Activated T-cell treated with anti-CD3 and anti-CD28 coated beads for 48 hours (primary cell): ENCODE measurements at places on chromosomes 2 and 18.

DNA sequence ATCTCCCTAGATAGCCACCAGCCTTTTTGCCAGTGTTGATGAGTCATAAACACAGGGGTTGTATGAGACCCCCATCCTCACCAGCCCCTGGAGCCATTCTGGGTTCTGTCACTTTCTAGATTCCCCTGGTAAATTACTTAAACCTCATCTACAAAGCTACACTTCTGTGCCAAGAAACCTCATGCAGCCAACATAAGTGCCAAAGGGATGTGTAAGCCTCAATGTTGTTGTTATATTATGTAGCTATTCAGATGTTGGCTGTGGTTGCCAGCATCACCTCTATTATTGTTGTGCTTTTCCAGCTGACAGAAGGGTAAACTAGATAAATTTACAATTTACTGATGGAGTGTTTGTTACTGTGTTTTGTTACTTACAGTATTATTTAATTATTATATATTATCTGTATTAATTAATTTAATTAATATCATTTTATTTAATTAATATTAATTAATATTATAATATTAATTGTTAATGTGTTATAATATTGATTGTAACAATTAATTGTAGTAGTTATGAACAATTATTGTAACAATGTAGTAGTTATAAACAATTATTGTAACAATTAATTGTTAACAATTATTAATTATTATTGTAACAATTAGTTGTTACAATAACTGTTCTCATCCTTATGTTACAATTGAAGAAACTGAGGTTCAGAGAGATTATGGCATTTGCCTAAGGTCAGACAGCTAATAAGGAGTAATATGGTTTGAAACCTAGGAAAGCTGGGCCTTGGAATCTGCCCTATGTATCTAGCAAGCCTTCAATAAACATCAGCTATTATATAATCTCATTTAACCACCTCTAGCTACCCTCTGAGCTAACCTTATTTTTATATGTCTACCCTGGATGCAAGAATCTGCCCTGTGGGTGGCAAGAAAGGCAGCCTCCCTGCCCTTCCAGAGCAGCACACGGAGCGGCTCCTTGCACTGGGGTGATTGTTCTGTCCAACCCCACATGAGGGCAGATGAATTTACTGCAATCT lies 36.1 kb downstream of the PSTPIP2 start:
- DNase-seq: no peak

- no peak for DNase-seq
Observed at GRCh38 chr2:43790147-43790546, 16.3 kb downstream of the DYNC2LI1 start.

DNA sequence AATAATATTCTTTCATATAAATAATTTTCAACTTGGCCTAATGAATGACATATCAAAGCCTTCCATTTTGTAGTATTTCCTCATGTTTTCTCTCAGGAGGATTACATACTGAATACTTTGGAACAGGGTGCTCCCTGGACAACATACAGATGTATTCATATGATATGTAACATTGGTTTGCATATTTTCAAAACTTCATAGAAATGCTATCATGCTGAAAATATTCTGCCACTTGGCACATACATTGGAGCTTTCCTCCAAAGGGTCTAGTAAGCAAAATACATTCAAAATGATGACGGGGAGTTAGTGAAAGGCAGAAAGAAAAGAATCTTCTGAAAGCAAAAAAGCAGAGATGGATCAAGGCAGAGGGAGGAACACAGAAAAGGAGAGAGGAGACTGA lies 38.1 kb upstream of the RTN4 start:
- no peak for DNase-seq

- no peak for DNase-seq
Observed at GRCh38 chr2:160254189-160254762, 54.2 kb upstream of the ITGB6 start.

DNA sequence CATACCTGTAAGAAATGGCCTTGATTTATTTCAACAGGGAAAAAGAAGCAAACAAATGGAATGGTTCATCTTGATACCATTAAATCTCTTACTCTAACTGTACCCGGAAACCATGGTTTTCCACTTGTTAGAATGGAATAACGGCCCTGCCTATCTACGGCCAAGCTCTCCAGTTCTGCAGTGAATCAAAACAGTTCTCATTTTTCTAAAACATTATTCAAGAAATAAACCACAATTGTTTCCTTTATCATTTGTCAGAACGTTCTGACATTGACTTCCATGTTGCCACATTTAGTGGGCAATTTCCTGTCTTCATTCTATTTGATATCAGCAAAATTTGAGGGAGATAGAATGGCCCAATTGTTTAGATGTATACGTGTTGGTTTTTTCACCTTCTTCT lies 118.8 kb upstream of the CDH19 start:
- no peak for DNase-seq

GRCh38 chr2:112814278-112814677 lies 22.3 kb downstream of the IL1B start:
- DNase-seq: no peak

DNA sequence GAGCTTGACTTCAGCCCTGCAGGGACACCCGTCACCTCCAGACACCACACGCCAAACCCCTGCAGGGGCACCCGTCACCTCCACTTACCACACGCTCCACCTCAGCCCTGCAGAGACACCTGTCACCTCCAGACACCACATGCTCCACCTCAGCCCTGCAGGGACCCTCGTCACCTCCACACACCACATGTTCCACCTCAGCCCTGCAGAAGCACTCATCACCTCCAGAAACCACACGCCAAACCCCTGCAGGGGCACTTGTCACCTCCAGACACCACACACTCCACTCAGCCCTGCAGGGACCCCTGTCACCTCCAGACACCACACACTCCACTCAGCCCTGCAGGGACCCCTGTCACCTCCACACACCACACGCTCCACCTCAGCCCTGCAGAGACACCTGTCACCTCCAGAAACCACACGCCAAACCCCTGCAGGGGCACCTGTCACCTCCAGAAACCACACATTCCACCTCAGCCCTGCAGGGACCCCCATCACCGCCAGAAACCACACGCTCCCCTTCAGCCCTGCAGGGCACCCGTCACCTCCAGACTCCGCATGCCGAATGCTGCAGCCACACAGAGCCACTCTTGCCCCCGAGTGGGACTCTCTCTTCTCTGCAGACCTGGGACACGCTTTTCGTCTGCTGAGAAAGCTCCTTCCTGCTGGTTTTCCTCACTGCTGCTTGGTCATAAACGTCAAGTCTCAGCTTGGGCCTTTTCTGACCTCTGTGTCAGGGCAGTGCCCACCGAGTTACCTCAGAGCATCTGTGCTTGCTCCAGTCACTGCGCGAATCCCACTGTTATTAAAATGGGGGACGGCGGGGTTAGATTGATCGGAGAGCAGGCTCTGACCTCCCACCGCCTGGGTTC lies 77.5 kb upstream of the SALL3 start:
- DNase-seq: no peak

DNA sequence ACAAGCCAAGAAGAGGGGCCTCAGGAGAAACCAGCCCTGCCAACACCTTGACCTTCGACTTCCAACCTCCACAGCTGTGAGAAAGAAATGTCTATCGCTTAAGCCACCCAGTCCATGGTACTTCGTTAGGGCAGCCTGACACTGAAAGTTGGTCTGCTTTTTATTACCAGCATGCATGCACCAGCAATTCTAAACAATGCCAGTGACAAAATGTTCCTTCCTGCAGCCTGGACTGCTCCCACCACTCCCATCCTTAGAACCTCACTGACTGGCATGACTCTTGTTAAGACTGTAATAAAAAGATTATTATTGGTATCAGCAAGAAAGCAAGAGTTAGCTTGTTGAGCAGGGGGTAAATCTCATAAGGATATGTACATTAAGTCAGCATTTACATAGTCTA lies 33.6 kb downstream of the TMEM177 start:
- no peak for DNase-seq

GRCh38 chr18:33900638-33901037 lies 322.6 kb downstream of the ASXL3 start:
- no peak for DNase-seq

GRCh38 chr2:10993001-10993481 lies 81.3 kb downstream of the KCNF1 start:
- no peak for DNase-seq

GRCh38 chr2:68417926-68418325 lies 49.2 kb downstream of the FBXO48 start:
- no peak for DNase-seq

GRCh38 chr2:63712748-63713147 lies 124.0 kb downstream of the MDH1 start:
- DNase-seq: no peak

DNA sequence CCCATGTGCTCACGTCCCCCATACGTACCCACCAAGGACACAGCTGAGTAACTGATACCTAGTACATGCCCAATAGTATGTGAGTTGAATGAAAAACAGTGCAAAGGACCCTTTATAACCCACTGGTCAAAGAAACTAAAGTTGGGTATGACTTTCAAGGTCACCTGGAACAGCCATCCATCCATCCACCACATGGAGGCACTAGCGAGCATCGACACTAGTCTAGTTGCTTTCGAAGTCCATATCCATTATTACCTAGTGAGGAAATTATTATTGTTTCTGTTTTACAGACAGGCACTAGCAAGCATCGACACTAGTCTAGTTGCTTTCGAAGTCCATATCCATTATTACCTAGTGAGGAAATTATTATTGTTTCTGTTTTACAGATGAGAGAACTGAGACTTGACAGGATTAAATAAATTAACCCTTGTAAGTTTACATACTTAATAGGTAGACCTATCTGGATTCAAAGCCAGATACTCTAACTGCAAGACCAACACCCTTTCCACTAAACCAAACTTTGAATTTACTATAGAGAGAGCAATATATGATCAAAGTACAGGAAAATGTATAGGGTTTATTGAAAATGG lies 233.7 kb downstream of the METTL4 start:
- DNase-seq: peak; percentile 27

GRCh38 chr2:227152093-227152766 lies 11.8 kb downstream of the COL4A4 start:
- no peak for DNase-seq

GRCh38 chr18:38616306-38616705 lies 1050.7 kb upstream of the CELF4 start:
- no peak for DNase-seq

- no peak for DNase-seq
Observed at GRCh38 chr2:6073191-6074088, 381.3 kb downstream of the SOX11 start.

- DNase-seq: no peak
Observed at GRCh38 chr2:24409171-24409570, 48.8 kb upstream of the ITSN2 start.

DNA sequence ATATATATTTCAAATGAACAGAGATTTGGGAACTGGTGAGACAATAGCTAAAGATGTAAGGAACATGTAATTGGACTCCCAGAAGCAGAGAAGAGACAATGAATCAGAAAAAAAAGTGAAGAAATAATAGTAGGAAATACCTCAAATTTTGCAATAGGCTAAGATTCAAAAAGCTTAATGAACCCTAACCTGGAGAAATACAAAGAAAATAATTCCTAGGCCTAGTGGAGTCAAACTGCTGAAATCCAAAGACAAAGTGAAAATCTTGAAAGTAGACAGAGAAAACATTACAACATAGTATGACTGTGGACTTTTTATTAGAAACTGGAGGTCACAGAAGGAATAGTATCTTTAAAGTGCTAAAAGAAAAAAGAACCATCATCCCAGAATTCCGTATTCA lies 76.7 kb downstream of the LAMA3 start:
- no peak for DNase-seq

GRCh38 chr2:105771836-105772235 lies 27.1 kb downstream of the NCK2 start:
- no peak for DNase-seq

DNA sequence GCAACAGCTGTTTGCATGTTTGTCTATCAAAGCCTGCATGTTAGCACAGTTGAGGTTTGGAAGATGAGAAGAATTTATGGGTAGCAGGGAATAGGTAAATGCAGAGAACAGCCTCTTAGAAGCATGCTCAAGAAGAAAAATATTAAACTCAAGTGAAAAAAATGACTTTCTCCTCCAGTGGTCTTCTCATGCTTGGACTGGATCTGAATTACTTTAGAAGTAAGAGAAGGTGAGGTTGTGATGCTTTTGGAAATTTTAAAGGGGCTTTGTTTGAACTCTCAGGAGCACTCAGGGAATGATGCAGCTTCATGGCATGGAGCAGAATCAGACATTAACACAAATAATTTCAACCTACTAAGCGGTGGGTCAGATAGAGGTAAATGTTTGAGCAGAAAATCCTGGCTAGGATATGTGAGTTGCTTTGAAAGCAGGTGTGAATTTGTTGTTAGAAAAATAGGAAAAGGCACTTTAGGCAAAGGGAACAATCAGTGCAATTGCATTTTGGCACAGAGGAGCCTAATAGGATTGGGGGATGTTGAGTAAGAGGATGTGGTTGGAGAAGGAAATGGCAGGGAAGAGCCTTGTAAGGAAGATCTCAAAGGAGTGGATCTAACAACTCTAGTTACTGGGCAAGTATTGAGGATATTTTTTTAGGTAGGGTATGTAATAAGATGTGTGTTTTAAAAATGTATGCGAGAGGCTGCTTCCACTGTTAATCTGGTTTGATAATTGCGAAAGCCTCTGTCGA lies 76.3 kb downstream of the DDX1 start:
- DNase-seq: no peak

- DNase-seq: no peak
Observed at GRCh38 chr18:57961876-57962505, 82.0 kb upstream of the NEDD4L start.

DNA sequence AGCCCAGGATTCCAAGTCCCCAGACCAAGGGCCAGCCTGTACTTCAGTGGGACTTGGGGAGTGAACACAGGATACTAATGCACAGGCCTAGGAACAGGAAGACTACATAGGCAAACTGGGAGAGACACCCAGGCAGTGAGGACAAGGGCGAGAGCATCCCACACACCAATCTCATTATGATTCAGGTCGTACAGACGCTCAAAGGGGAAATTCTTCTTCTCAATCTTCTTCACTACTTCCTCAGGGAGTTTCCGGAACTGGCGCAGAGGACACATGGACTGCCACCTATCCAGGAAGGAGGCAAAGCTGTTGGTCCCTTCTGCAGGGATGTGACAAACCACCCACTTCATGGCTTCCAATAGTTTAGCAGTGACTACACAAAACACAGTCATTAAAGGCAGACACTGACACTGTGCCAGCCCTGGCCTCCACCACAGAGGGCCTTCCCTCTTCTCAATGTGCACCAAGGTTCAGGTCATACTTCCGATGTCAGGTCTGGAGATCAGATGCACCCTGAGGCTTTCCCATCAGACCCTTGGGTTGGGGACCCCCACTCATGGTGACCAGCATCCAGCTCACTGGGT lies 18.0 kb downstream of the SNRNP200 start:
- DNase-seq: no peak

- DNase-seq: no peak
Observed at GRCh38 chr18:47929681-47930198, 719 bp downstream of the SMAD2 start.

DNA sequence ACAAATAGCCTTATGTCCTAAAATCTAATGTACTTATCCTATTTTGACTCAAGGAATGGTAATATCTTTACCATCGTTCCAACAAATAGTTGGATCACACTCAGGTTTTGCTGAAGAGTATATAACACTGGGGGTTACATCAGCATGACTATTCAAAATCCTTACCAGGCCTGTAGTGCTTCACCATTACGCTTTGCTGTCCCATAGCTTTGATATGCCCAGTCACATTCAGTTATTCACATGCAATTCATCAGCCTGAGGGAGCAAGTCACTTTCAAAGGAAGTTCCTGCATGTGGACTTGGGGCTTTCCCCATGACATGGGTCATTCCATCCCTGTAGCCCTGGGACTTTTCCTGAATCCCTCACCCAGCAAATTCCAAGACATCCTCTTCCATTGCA lies 39.6 kb downstream of the FTCDNL1 start:
- no peak for DNase-seq

- DNase-seq: no peak
Observed at GRCh38 chr2:108612153-108612513, 77.9 kb downstream of the LIMS1 start.
